Stimulated activated CD4-positive, alpha-beta T cell treated with anti-CD3 and anti-CD28 coated beads, Interleukin-1b, Interleukin-23, amount 100 ng/mL, for 1 hour (primary cell): ENCODE measurements at places on chromosomes 2 and 18.

DNA sequence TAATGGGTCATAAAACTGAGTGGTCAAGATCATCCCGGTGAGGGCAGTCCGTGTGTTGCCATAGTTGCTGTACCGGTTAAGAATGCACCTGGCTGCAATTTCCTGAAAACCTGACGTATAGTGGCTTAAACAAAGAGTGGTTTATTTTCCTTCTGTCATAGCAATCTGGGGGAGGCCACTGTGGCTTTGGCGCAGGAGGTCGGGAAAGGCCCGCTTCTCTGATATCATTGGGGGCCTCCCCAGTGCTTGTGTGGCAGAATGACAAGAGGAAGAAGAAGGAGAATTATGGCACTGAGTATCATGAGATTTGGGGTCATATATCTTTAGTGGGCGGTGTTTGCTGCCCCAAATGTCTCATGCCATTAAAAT, 4.4 kb downstream of the C2orf92 start:
- DNase-seq = no peak

DNA sequence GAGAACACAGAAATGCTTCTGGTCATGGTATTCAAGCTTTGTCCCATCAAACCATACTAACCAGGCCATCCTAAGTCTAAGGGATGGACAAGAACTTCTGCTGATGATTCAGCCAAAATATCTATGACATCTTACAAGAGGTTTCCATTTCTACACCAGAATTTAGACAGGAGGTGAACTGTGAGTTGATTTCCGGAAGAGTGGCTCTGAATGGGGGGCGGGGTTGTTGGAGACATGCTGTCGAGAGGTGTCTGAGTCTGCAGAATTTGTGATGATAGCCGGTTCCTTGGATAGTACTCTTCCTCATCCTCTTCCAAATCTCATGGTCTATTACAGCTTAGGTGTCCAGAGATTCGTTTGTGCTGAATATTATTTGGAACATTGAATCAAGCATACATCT, 408.7 kb upstream of the TCF4 start:
- no peak for DNase-seq

DNA sequence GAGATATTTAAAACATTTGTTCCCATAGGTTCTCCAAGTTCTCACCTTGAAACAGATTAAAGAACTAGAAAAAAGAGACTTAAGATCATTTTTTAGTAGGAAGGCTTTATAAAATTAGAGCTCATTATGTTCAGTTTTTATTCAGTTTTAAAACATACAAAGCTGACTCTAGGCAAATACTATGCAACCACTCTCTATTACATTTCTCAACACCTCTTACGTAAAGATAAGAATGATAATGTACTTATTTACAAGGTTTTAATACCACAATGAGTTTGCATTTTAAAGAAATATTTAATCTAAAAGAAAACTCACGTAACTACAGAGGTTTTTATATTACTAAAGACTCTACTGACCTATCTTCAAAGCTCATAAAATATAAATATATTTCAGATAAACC, 68.8 kb downstream of the TMEM131 start:
- DNase-seq = no peak

- no peak for DNase-seq
These were observed 41.7 kb downstream of the POLR1A start for GRCh38 chr2:86064006-86064405.

DNA sequence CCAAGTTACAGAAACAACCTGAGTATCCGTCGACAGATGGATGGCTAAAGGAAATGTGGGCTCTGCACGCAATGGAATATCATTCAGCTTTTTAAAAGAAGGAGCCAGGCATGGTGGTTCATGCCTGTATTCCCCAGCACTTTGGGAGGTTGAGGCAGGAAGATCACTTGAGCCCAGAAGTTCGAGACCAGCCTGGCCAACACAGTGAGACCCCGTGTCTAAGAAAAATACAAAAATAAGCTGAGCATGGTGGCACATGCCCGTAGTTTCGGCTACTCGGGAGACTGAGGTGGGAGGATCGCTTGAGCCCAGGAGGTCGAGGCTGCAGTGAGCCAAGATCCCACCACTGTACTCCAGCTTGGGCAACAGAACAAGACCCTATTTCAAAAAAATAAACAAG, 34.3 kb downstream of the TCF7L1 start:
- no peak for DNase-seq

GRCh38 chr2:135279209-135279608, 227.1 kb downstream of the RAB3GAP1 start:
- DNase-seq = no peak

- no peak for DNase-seq
These were observed 678.3 kb upstream of the ID2 start for GRCh38 chr2:8003462-8004075.

- no peak for DNase-seq
These were observed 5.0 kb upstream of the MRPL19 start for GRCh38 chr2:75641587-75641986.

- DNase-seq = no peak
These were observed 117.9 kb downstream of the KCNH7 start for GRCh38 chr2:162720559-162721271.

- DNase-seq = no peak
These were observed 53.2 kb upstream of the GPR45 start for GRCh38 chr2:105188343-105188742.

DNA sequence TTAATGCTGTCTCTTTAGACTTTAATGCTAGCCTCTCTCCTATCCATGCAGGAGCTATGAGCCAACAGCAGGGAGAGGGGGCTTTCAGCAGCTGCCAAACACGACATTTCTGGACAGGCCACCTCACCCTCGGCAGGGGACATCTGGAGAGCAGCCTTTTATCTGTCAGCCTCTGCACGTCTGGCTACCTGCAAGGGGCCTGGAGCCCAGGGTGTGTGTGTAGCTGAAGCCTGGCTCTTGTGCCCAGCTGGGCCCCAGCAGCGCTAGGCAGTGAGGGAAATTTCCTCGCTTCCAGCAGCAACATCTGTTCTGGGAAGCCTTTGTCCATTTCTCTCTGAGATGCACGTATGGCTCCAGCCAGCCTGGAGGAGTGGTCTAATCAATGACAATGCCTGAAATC, 728.7 kb upstream of the ID2 start:
- no peak for DNase-seq

- no peak for DNase-seq
These were observed 116.5 kb upstream of the FOSL2 start for GRCh38 chr2:28276076-28276618.

DNA sequence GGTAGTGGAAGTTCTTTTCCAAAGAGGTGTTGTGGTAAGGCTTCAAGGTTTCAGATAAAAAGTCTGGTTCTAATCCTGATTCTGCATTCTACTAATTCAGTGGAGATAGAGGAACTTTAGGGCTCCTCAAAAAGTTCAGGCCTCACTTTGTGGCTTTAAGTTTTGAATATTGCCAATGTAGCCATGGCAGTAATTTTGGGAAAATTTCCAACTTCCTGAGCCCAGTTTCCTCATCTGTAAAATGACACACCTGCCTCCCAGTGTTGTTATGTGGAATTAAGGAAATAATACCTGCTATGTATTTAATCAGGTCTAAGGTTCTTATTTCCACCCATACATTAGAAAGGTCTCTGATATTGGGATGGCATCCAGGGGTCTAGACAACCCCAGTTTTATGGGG, 147.6 kb upstream of the ITGA6 start:
- no peak for DNase-seq

GRCh38 chr18:47968721-47969120, 38.3 kb upstream of the SMAD2 start:
- no peak for DNase-seq

GRCh38 chr2:67952066-67952465, 110.7 kb downstream of the C1D start:
- no peak for DNase-seq

GRCh38 chr18:38807915-38808314, 1242.3 kb upstream of the CELF4 start:
- DNase-seq = no peak

DNA sequence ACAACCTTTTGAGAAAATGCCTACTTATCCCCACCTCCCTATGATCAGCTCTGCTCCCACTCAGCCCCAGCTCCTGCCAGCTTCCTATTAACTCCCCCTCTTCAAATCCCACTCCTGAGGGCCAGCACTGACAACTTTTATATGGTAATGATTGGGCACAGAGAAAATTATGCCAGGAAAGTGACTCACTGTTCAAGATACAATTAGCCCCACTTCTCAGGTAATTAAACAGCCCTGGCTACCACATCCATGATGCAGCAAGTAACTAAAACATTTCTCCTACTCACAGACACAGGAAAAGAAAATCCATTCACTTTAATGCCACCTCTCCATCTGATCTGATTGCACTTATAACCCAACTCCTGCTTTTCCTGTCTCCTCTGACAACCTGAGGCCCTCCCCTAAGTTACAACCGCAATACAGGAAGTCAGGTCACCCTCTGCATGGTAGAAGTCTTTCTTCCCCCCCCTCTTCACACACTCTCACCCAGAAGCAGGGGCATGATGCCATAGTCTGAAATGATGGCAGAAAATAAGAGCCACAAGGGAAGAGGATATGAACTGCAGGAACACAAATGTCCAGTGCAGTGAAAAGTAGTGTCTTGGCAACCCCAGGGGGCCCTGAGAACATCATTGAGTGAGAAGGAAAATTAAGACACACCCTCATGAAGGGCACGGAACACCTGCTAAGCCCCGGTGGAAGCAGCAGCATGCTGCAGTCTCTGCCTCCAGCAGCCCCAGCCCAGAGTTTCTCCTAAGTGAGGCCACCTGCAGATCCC, 54.4 kb downstream of the STK39 start:
- no peak for DNase-seq

- no peak for DNase-seq
These were observed 57.4 kb downstream of the STK39 start for GRCh38 chr2:168189835-168190569.

GRCh38 chr2:73156539-73157124, 43.9 kb upstream of the RAB11FIP5 start:
- DNase-seq = no peak

GRCh38 chr2:9972621-9973479, 21.4 kb downstream of the GRHL1 start:
- no peak for DNase-seq

GRCh38 chr2:121076498-121076820, 208.5 kb downstream of the TFCP2L1 start:
- no peak for DNase-seq

GRCh38 chr2:148817210-148817708, 57.8 kb upstream of the KIF5C start:
- DNase-seq = no peak

DNA sequence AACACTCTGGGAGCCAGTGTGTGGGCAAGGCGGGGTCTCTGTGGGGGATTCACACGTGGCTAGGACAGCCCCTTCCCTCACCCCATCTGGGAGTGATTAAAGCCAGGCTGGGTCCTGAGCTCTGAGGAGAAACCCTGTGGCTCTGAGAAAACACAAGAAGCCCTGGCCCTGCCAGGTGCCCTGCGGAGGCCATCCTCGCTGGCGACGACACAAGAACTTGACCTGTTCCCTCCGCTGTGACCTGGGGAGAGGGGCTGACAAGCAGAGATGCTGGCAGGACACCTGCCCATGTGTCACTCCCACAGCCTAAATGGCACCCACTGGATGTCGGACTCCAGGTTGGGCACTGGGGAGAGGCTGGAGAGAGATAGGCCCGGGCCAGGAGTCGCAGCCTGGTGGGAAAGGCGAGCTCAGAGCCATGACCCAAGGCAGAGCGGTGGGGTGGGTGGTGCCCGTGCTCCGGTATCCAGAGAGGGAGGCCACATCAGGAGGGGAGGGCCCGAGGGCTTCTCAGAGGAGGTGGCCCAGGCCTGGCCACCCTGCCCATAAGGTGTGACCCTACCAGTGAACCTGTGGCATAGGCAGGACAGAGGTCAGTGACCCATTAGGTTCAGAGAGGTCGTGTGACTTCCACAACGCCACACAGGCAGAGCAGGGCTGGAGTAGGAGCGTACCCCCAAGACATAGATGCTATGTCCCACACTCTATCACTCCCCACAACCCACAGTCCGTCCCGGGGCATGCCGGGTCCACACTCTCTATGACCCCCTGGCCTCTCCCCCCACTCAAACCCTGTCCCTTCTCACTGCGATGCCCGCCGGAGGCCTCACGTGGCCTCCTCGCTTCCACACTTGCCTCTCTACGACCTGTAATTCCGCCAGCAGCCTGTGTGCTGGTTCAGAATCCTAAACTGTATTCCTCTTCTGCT, 59.4 kb upstream of the HPCAL1 start:
- DNase-seq = no peak

DNA sequence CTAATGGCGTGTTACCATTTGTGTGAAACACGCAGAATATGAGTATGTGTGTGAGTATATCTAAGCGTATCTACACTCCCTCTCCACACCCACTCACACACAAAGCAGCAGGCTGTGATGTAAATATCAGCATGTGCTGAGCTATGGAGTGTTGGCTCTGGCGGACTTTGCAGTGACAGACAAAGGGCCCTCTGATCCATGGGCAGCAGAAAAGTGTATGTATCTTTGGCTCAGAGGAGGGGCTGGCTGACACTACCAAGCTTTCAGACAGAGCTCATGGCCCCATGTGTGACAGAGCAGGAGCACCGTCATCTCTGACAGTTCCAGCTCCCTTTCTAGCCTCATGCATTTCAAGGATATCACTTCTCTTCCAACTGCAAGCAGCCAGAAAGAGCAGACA, 57.2 kb upstream of the ASB18 start:
- no peak for DNase-seq

GRCh38 chr2:86042256-86043168, 63.2 kb downstream of the POLR1A start:
- no peak for DNase-seq

DNA sequence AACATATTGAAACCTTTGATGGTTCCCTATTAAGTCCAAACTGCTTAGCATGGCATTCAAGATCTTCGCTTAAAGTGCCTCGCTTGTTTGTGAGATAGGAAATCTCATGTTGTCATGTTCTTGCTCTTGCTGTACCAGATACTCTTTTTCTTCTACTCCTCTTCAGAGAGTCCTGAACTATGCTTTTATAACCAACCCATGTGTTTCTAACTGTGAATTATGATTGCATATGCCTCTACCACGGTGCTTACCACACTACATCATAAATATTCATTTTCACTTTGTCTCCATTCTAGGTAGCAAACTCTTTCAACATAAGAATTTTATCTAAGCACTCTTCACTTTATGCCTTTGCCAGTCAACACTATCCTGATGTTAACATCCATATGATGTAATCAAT, 23.6 kb downstream of the STAT4 start:
- DNase-seq = no peak
